Activated CD8-positive, alpha-beta memory T cell treated with anti-CD3 and anti-CD28 coated beads for 48 hours (primary cell): ENCODE measurements at places on chromosomes 5 and 9.
A peak's percentile ranks its signal among the peaks of the same experiment; 100 is the strongest.

DNA sequence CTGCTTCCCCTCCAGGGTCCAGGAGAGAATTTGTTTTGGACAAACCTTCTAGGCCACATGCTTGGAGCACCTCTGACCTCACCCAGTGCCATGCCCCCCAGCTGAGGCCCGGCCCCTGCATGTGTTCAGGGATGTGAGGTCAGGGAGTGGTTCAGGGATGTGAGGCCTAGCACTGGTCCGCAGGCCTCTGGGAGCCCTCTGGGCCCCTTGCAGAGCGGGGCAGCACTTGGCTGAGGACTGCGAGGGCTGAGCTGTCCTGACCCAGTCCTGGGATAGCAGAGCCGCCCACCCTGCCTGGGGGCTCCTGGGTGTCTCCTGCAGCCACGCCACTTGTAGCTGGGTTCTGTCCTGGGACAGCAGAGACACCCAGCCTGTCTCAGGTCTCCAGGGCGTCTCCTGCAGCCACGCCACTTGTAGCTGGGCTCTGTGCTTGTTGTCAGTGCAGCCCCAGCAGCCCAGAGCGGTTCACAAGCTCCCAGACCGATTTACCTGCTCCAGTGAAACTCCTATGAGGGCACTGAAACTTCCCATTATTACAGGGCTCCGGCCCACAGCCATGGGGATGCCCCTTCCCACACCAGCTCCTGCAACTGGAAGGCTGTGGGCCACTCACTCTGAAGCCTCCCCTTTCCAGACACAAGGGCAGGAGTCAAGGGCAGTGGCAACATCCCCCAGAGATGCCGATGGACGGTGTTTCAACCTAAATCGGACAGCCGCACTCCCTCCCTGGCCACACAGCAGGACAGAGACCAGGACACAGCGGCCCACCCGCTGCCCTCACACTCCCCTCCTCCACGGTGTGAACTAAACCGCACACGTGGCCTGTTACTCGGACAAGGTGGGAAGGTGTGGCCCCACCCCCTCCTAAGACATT lies 5.4 kb upstream of the CEP72 start:
- no peak for DNase-seq

DNA sequence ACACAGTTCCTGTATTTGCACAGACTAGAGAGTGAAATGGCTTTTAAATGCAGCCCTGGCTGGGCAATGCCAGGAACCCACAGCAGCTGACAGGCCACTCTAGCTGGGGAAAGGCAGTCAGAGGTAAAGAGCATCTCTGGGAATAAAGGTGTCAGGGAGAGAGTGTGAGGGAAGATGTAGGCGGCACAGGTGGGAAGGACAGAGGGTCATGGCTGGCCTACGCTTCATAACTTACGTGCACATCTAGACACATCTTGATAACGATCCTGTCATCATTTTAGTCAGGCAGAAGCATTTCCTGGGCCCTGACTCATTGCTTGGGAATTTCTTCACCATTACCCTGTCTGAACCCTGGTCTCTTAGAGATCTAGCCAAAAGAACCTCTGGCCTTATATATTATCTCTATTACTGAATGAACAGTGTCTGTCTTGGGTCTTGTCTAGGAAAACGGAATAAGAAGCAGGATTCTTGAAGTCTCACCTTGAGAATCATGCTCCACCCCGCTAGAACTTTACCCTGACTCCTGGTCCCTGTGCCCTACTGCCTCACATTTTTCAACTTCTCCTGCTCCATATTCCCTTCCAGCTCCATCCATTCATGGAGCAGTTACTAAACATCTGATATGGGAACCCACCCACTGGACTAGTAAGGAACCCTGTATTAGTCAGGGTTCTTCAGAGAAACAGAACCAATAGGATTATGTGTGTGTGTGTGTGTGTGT lies 106.4 kb upstream of the ELL2 start:
- no peak for DNase-seq

DNA sequence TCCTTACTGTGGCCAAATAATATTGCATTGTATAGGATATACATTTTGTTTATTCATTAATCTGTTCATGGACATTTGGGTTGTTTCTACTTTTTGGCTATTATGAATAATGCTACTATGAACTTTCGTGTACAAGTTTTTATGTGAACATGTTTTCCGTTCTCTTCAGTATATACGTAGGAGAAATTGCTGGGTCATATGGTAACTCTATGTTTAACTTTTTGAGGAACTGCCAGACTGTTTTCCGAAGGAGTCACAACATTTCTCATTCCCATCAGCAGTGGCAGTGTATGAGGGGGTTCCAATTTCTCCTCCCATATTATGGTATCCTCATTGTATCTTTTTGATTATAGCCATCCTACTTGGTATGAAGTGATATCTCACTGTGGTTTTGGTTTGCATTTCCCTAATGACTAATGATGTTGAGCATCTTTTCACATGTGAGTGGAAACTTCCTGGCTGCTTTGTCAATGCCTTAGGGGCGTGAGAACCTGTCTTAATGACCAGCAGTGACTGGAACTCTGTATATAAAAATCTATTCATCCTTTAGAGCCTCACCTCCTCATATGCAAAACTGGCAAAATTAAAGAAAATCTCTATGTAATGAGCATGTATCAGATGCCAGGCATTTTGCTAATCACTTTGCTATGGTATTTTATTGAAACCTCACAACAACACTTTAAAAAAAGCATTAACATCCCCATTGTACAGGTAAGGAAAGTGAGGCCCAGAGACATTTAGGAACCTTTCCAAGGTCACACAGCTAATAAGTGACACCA lies 47.8 kb upstream of the TGFBR1 start:
- no peak for DNase-seq

GRCh38 chr9:135335691-135336181 lies 143.8 kb upstream of the PPP1R26 start:
- no peak for DNase-seq

- DNase-seq = no peak
These were observed 31.1 kb downstream of the SSBP2 start for GRCh38 chr5:81719743-81720345.

DNA sequence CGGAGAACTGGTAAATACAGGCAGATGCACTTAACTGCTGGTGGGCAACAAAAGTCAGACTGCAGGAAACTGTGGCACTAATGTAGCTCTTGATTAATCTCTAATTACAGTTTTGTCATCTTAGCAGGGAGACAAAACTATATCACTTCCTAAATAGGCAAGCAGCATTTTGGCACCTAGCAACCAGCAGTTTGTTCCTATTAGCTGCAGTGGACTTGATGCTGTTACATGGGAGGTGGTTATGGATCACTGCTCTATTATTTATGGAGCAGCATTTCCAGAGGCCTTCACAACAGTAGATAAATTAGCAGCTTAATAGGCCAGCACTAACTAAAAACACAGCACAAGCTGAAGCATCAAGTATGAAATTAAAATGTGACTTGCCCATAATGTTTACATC lies 518.3 kb upstream of the ITGA1 start:
- no peak for DNase-seq

GRCh38 chr5:112861638-112861985 lies 525 bp downstream of the SRP19 start:
- DNase-seq = no peak

DNA sequence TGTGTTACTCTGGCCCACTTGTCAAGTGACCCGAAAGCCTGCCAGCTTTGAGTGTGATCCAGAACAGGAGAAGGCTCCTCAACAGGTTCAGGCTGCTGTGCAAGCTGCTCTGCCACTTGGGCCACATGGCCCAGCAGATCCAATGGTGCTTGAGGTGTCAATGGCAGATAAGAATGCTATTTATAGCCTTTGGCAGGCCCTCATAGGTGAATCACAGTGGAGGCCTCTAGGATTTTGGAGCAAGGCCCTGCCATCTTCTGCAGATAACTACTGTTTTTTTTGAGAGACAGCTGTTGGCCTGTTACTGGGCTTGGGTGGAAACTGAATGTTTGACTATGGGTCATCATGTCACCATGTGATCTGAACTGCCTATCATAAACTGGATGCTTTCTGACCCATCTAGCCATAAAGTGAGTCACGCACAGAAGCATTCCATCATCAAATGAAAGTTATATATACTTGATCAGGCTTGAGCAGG lies 180.8 kb downstream of the CARTPT start:
- no peak for DNase-seq

GRCh38 chr5:132979976-132980375 lies 16.5 kb upstream of the AFF4 start:
- no peak for DNase-seq

DNA sequence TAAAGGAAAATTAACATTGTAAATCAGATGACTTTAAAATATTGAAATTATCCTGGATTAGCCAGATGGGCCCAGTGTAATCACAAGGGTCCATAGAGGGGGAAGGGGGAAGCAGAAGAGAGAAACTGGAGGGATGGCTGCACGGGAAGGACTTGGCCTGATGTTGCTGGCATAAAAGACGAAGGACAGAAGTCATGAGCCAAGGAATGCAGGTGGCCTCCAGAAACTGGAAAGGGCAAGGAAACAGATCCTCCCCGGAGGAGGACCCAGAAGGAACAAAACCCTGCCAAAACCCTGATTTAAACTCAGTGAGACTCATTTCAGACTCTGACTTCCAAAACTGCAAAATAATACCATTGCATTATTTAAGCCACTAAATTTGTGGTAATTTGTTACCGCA lies 100.2 kb downstream of the ADAMTS2 start:
- no peak for DNase-seq

GRCh38 chr5:155128786-155129512 lies 115.4 kb downstream of the KIF4B start:
- DNase-seq = no peak

GRCh38 chr9:131590907-131591844 lies 45.9 kb downstream of the PRRT1B start:
- DNase-seq = peak; percentile 49

DNA sequence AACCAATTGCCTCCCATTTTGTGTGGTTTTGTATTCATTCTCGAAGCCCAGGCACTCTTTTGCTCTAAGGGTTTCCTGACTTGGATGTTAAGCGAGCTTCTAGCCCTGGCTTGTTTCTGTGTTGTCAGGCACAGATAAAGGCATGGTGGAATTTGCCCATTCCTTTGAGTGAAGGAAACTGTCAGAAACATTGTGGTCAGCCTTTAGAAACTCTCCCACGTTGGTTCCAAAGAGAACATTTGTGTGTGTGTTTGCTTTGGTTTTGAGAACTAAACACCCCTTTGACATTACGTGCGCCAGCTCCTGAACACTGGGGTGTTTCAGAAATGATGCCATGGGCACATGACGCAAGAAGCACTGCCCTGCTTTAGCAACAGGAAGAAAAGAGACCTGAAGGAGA lies 320.9 kb downstream of the NTRK2 start:
- no peak for DNase-seq

DNA sequence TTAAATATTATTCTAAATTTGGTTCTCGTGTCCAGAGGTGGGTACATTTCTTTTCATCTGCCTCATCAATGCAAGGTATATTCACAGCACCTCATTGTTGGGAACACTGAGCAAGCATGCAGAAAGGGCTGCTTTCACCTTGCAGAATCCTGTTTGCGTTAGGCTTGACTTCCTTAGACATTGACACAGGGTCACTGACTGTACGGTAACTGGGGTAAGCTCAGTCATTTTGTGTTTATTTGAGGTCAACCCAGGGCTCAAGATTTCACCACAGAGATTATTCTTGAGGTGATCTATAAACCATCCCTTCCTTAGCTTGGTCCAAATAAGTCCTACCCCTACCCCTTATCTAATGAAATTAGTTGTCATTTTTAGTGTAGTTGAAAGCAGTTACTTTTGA lies 1.7 kb upstream of the PTPDC1 start:
- no peak for DNase-seq

- DNase-seq = no peak
These were observed 485.0 kb upstream of the EDIL3 start for GRCh38 chr5:84869675-84870074.

DNA sequence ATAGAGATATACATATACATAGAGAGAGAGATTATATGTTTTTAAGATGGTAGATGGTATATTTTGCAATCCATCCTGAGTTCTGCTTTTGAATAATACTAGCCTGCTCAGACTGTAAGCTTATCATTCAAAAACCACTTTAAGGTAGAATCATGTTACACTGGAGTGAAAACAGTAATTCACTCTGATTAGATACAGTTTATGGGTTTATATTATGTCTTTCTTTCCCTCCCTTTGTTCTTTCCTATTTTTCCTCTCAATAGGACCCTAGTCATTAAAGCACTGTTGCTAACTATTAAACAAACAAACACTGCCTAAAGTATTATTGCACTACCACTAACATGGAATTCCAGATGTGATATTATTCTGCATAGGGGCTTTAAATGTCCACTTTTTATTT lies 202.0 kb downstream of the ADAMTSL1 start:
- no peak for DNase-seq
